ENCODE measurements at places on chromosomes 1 and 21.

GRCh38 chr1:55696181-55696754 is 481.1 kb upstream of the USP24 start:
- no peak for DNase-seq

- no peak for DNase-seq
Observed at GRCh38 chr1:203584035-203584434, 42.6 kb upstream of the ATP2B4 start.

DNA sequence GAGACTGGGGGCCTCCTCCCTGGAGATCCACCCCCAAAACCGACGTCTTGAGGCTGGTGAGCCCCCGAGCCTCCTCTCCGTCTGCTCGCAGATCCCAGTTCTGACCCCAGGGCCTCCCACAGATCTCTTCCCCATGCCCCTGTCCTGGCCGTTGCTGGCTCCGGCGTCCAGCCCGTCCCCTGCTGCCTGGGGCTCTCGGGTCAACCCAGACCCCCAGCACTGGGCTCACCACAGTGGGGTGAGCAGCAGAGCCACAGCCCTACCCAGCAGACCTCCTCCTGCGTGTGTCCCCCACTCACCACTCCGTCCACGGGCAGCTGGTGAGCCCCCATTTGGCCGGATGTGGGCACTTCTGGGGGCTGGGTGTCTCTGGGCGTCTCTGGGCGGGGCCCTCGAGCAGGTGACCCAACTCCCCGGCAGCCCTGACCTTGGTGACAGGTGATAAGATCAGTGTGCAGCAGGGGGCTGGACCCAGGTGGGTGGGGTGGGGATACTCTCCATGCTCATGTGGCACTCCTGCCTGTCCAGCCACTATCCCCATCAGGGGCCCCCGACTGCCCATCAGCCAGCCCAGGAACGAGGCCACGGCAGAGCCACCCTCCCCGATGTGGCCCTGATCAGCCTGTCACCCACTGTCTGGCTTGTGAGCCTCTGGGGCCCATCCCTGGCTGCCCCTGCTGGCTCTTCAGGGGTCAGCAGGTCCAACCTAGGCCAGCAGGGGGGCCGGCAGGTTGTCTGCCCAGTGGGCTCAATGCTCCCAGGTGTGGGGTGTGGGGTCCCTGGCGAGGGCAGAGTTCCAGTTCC is 709 bp downstream of the TNFRSF14 start:
- DNase-seq: no peak

- no peak for DNase-seq
Observed at GRCh38 chr1:82762829-82763532, 962.2 kb downstream of the ADGRL2 start.

GRCh38 chr1:230819976-230820375 is 48.3 kb downstream of the C1orf198 start:
- DNase-seq: no peak

GRCh38 chr1:29504196-29504595 is 267.9 kb downstream of the PTPRU start:
- DNase-seq: no peak

DNA sequence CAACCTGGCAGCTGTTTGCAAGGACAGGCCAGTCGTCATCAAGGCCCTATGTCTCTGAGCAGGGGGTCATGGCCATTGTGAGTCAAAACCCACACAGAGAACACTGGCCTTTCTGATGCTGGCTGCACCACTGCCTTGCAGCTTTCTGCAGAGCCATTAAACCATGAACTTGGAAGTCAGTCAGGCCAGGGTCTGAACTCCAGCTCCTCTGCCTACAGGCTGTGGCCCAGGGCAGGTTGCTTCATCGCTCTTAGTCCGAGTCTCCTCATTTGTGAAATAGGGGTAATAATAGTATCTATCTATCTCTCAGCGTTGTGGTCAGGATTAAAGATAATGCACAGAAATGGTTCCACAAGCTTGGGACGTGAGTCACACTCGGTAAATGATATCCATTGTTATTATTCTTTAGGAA is 35.8 kb upstream of the HIVEP3 start:
- no peak for DNase-seq

DNA sequence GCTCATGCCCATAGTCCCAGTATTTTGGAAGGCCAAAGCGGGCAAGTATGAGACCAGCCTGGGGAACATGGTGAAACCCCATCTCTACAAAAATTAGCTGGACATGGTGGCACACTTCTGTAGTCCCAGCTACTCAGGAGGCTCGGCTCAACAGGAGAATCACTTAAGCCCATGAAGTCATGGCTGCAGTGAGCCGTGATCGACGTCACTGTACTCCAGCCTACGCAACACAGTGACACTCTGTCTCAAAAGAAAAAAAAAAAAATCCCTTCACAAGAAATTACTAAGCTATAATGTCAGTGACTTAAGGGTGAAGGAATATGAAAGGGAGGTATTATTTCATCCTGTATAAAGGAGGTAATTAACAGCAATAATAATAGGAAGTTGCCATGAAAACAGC is 99.8 kb downstream of the ACBD6 start:
- DNase-seq: no peak

- no peak for DNase-seq
Observed at GRCh38 chr1:63643926-63644325, 50.7 kb downstream of the PGM1 start.

DNA sequence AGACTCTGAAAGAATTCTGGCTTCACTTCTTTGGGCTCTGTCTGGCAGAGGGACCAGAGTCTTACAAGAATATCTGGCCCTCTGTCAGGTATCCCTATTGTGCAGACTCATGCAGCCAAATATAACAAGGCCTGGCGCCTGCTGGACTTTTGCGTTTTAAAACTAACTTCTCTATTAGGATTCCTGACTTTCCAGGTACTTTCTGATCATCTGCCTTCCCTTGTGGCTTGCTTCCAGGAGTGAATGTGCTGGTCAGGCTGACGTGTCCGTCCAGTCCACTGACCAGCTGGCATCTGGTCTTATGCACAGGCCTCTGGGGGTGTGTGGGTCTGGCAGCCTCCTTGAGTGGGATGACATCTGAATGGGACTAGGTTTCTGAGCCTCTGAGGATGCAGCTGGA is 8.6 kb upstream of the RAB29 start:
- no peak for DNase-seq

DNA sequence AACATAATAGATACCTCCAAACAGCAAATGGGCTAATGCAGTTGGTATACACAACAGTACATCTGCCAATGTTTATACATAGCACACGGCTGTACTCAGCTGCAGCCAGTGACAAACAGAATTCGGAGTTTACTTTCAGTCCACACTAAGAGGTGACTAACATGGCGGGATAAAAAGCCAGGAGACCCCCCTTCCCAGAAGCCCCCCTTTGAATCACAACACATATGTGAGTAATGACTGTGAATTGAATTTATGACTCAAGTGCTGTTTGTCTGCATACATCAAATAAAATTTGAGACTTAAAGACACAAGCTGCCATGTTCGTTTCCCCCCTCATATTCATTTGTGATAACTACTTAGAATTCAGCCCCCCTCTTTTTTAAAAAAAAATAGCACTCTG is 113.2 kb downstream of the RUNX1 start:
- DNase-seq: no peak

GRCh38 chr1:60636946-60637345 is 445.4 kb upstream of the NFIA start:
- DNase-seq: no peak

DNA sequence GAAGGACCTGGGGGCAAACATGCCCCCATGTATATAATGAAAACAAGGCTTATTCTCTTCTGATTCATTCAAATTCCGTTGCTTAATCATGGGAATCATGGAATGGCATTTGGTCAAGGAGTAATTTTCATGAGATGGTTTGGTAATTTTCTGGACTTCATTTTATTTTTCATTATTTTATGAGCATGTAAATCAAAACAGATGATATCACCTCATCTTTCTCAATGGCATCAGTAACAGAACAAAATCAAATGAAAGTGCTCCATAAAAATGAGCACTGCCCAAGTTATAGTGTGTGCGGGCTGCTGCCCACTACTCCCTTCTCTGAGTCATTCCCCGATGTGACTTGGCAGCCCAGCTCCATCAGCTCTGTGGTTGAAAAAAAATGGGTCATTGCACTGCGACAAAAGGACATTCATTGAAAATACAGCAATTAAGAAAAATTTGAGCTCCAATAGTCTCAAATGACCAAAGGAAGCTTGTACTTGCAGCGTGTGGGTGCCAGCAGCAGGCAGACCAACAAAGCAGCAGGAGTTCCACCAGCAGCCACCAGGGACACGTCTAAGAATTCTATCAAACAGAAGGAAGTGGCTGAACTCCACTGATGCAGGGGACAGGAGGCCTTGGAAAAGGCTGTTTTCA is 84.3 kb upstream of the VAV3 start:
- no peak for DNase-seq

- DNase-seq: no peak
Observed at GRCh38 chr1:169052727-169053126, 53.8 kb upstream of the ATP1B1 start.

DNA sequence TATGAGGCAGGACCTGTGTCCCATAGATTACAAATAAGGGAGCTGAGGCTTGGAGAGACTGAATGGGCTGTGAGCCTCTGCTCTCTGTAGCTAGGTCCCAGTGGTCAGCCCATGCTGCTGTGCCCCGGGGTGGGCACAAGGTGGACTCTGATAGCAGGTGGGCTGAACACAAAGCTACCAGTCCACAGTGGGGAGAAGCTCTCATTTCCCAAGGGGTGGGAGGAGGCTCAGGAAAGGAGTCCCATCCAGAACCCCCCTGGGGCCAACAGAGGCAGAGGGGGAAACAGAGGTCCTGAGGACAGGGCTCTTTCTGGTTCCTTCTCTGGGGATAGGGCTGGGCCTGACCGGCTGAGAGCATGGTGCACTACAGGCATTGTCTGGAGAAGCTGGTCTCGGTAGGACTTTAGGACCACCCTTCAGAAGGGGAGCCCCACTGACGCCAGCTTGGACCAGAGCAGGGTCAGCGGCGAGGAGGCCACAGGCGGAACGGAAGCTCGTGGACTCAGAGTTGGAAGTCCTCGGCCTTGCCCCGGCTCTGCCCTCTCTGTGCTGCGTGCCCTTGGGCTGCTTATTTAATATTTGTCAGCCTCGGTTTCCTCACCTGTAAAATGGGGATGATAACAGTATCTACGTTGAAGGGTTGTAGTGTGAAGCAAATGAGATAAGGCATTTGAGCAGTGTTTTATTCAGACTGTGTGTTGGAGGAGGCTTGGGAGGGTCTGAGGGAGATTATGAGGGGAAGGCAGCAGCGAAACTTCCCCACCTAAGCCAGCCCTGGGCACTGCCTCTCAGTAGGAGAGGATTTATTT is 26.6 kb downstream of the SDE2 start:
- DNase-seq: no peak

GRCh38 chr1:60225486-60225885 is 151.9 kb upstream of the C1orf87 start:
- DNase-seq: no peak

DNA sequence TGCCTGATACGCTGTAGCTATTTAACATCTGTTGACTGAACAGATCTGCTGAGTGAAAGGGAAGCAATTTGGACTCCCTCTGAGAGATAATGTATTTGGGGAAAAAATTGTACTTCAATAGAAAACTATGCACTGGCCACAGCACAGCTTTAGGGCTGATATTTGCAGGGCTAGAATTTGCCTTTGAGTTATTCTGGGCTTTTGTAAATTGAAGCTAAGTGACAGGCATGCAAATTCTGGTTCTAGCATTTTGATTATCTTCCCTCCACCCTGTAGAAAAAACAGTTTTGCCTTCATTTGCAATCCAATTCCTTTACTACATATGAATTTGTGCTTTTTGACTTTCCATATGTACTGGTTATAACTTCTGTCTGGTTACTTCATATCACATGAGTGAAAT is 7.9 kb downstream of the KYAT3 start:
- DNase-seq: no peak

GRCh38 chr1:107145637-107146036 is 4.8 kb downstream of the NTNG1 start:
- no peak for DNase-seq
